ENCODE measurements at places on chromosomes 3 and 15.

- DNase-seq, result no peak
Measured at GRCh38 chr3:122101646-122102045, 46.5 kb downstream of the CD86 start.

DNA sequence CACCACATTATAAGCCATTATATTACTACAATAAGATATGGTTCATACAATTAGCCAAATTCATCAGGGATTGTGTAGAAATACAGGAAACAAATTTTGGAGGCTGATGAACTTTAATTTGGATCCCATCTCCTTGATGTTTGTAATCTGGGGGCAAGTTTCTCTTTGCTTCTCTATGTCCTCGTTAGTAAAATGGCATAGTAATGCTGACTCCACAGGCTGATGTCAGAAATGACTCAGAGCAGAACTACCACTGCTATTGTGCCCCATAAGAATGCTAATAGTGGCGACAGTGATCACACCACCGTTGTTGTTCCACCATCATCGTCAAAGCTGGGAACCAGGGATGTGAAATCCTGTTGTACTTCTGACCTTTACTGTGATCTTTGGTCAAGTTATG lies 722.3 kb upstream of the LMCD1 start:
- DNase-seq, result no peak

DNA sequence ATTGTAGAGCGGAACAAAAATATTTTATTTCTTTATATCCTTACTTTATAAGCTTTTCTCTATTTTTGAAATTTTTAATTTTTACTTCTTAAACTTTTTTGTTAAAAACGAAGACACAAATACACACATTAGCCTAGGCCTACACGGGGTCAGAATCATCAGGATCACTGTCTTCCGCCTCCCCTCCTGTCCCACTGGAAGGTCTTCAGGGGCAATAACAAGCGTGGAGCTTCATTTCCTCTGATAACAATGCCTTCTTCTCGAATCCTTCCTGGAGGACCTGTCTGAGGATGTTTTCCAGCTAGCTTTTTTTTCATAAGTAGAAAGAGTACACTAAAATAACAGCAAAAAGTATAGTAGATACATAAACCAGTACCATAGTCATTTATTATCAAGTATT lies 77.7 kb upstream of the DGKG start:
- DNase-seq, result no peak

GRCh38 chr3:152402695-152403451 lies 134.1 kb downstream of the MBNL1 start:
- no peak for DNase-seq

DNA sequence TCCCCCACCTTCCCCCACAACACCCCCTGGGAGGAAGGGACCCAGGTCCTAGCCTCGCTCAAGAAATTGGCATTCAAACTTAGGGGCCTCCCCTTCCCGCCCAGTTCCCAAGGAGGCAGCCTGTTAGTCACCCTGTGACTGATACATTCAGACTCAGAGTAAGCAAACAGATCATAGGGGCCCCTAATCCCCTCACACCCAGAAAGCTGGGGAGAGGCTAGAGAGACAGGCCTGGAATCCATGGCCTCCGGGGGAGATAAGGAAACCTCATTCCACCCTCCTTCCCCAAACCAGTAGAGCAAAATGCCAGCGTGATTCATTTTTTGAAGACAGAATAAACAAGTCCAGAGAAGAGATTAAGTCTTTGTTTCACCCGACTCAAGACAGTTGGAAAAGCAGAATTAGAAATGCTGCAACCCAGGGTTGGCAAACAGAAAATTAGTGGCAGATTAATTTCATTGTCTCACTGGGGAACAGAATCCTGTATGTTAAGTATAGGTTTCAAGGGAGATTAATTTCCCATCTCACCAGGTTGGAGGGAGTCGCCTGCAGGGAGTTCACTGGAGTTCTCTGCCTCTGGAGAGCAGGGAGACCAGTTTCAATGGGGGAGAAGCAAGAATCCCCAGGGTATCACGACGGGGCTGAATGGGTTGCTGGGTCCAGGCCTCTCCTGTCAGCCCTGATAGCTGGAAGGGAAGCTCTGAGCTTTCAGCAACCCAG lies 268.3 kb downstream of the UACA start:
- no peak for DNase-seq

- no peak for DNase-seq
Measured at GRCh38 chr15:81536356-81536755, 162.3 kb upstream of the TMC3 start.

- no peak for DNase-seq
Measured at GRCh38 chr3:167148136-167148535, 232.0 kb downstream of the ZBBX start.

GRCh38 chr15:69662645-69663000 lies 210.0 kb downstream of the RPLP1 start:
- no peak for DNase-seq

Measured in stimulated activated CD8-positive, alpha-beta memory T cell treated with anti-CD3 and anti-CD28 coated beads, Interleukin-2, amount 100 ng/mL, for 1 hour (primary cell).